T-helper 2 cell (primary cell): ENCODE measurements at places on chromosomes 1 and 21.

DNA sequence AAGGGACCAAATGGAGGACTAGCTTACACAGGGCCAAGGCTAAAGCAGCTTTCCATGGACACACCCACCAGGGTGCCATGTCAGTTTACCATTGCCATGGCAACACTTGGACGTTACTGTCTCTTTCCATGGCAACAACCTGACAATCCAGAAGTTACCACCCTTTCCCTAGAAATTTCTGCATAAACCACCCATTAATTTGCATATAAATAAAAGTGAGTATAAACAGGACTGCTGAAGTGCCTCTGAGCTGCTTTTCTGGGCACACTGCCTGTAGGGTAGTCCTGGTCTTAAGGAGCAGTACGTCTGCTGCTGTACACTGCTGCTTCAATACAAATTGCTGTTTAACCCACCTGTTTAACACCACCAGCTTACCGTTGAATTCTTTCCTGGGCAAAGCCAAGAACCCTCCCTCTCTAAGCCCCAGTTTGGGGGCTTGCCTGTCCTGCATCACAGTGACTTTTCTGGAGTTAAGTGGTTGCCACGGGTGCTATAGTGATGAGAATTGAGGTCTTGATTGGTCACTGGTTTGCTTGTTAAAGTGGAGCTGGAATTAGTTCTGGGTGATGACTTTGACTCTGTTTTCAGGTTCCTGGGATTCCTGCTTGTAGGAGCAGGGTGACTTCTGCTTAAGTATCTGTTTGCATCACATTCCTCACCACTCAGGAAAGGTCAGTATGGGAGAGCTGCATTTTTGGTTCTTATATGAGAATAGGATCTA is 83.2 kb downstream of the CLDN17 start:
- no peak for DNase-seq

- no peak for DNase-seq
Observed at GRCh38 chr1:92536980-92537884, 50.5 kb upstream of the GFI1 start.

GRCh38 chr1:173448945-173449344 is 28.2 kb upstream of the PRDX6 start:
- no peak for DNase-seq

DNA sequence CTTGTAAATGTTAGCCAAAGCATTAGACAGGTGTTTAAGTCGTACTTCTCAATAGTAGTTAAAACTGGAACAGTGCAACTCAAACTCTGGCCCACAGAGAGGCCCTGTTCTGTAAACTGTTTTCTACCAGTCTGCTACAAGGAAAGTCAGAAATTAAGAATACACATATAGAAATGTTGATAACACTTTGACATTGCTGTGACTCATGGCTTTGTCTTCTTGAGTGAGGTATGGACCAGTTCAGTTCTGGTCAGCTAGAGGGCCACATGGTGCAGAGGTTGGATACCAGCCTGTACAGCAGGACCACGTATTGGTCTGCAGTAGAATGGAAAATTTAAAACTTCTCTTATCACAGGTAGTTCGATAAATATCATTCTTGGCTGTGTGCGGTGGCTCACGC is 22.3 kb downstream of the ZBTB8B start:
- DNase-seq, result no peak

DNA sequence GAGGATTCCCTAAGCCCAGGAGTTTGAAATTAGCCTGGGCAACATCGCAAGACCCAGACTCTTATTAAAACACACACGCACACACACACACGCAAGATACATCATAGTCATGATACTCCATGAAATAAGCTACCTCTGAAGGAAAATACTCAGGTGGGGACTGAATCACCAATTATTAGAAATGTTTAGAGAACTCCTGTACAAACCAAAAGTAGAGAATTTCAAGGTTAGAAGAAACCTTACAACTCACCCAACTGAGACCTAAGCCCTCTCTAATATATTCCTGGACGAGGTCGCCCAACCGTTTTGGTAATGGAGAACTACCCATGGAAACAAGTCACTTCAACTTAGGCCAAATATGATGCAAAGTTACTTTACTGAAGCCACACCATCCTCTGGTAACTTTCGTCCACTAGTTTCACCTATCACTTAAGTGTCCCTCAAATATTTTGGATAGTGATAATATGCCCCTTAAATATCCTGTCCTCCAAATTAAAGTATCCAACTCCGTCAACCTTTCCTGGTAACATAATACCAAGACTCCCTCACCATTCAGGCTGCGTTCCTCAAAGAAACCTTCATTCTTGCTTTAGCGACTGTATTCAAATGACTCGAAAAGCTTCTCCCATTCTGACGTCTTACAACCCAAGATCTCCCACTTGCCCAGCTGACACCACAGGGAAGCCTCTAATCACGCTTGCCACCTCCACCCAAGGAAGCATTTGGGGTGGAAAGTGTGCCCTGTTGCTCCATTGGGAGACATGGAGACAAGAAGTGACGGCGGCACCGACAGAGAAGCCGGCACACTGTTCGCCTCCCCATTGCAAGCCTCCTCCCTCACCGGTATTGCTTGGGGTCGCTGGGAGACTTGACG is 856 bp downstream of the NRDC start:
- DNase-seq, result peak; percentile 23

DNA sequence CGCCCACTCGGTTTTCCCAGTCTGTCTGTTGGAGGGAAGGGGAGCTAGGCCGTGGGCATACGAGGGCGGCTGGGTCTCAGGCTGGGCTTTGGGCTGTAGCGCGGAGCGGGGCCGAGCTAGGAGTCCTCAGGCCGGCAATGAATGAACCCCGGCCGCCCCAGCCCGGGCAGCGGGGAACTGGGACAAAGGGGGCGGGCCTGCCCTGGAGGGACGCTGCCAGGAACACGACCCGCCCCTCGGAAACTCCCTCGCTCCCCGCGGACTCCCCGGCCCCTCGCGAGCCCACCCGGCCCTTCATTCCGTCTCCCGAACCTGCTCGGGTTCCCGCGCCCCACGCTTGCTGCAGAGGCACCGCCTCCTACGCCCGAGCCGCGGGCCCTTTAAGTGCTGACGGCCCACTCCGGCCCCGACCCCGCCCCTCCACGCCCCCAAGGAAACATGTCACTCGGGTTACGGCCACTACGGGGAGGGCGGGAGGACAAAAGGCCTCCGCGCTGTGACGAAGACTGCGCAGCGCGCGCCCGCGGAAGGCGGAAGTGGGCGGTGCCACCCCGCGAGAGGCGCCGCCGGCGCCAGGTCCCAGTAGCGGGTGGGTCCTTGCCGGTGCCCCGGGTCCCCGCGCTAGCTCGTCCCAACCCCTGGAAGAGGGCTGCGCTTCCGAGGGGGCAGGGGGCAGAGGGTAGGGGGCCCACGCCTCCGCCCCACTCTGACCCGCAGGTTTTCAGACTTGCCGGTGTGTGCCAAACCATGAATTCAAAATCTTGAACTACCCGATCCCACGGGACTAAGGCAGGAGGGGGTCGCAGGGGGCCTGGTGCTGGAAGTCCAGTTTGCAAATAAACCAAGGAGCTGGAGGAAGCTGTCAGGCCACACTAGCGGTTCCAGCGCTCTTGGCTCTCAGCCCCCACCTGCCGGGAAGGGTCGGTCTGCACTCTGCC is at the start of gene GALE:
GALE (minus strand) TSS at position 355 of the 938 bp plus-strand sequence. CDS start 1,747 bp downstream, outside the sequence.
- peak; percentile 98 for DNase-seq

GRCh38 chr21:42002421-42002958 is 7.7 kb downstream of the ZBTB21 start:
- DNase-seq, result no peak

- no peak for DNase-seq
Observed at GRCh38 chr1:116278541-116278866, 94.5 kb upstream of the ATP1A1 start.

DNA sequence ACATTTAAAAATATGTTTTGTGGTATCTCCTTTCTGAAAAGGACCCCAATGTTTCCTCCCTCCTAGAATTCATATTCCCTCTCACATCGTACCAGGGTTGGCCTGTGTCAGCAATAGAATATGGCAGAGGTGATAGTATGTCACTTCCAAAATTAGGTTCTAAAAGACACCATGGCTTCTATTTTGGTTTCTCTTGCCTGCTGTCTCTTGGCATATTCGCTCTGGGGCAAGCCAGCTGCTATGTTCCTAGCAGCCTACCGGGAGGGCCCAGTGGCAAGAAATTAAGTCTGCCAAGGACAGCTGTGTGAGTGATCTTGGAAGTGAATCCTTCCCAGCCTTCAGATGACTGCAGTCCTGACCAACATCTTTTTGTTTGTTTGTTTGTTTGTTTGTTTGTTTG is 92.9 kb upstream of the PPM1J start:
- no peak for DNase-seq

DNA sequence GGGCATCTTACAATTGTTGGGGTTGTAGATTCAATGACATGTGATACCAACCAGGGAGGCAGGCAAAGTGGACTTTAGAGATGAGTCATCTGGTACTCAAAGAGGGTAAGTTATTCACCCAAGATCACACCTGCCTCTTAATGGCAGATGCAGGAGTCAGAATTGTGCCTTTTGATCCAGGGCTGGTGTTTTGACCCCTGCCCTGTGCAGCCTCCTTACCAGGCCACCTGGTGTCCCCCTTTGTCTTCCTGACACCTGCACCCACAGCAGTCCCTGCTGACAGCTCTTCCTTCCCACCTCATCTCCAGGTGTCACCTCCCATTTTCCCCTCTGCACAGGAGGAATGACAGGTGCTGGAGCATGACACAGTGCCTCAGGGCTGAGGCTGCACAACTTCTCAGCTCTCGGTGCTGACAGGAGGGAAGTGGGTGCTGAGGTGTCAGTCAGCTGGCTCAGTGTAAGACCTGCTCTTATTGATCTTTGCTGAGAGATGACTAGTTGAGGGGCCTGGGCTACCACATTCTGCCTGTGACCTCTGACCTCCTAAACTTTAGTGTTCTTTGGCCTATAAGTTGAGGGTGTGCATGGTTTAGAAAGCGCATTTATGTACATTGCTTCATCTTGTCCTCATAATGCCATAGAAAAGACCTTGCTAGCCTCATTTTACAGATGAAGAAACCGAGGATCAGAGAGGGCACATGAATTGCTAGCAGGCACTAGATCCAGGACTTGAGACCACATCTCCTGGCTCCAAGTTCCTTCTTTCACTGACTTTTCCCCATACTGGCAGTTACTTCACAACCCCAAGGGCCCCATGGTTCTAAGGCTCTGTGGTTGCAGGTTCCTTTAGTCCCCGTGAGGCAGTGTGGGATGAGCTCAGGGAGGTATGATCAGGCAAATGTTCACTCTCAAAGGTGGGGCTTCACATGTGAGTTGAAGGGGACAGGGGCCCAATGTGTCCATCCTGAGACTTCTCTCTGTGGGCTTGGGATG is 31.3 kb downstream of the CACNA1E start:
- DNase-seq, result peak; percentile 12

- no peak for DNase-seq
Observed at GRCh38 chr1:208841436-208841835, 597.3 kb upstream of the PLXNA2 start.

- DNase-seq, result no peak
Observed at GRCh38 chr1:150999051-150999674, 7.5 kb downstream of the MINDY1 start.

- no peak for DNase-seq
Observed at GRCh38 chr1:226215239-226215638, 8.2 kb upstream of the MIXL1 start.

DNA sequence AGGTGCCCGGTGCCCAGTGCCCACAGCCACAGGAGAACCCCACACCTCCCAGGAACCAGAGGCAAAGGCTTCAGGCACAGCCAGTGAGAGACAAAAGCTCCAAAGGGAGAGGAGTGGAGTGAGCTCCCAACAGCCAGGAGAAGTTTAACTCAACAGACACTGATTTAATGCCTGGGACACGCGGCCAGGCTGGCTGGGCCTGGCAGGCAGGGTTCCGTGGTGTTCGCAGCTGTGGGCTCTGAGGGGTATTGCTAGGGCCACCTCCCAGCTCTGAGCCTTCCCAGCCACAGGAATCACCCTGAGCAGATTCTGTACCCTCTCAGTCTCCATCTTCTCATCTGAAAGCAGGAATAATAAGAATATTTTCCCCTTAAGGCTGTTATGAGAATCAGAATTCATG is 222.5 kb downstream of the NPHP4 start:
- DNase-seq, result no peak

DNA sequence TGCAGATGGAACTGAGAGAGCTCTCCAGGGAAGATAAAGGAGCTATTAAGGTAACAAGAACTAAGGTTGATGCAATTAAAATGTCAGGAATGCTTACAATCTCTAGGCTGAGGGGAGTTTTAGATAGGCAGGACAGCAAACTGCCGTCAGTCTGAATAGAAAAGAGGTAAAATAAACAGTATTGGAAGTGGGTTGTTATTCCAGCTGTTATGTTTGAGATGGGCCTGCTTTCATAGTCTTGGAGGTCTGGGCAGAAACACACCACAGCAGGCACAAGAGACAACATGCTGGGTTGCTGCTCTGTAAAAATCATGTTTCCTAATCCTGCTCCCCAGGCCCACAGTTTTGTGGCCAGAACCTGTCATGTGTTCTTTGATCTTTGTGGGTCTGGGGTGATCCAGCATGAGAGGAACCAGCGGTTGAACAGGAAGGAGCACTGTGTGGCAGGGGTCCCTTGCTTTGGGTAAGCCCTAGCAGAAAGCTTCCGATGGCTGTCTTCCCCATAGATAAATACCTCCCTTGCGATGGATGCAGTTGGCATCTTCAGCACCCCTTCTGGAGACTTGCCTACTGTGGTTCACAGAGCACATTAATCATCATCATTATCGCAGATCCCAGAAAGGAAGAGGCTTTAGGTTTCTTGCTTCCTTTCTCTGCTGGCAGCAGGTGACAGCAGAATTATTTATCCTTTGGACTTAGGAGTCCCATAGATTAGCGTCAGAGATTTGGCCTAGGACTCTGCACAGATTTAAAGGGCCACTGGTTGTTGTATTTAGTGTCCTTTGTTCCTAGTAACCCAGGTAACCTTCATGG is 97.1 kb downstream of the AK5 start:
- DNase-seq, result no peak

- no peak for DNase-seq
Observed at GRCh38 chr1:154835531-154836324, 34.4 kb downstream of the KCNN3 start.
